ENCODE measurements at places on chromosomes 5 and 9.

- no peak for DNase-seq
Measured at GRCh38 chr5:176534640-176535039, 2.6 kb downstream of the RNF44 start.

GRCh38 chr9:36898431-36899020, 135.5 kb downstream of the PAX5 start:
- DNase-seq: no peak

GRCh38 chr5:139763930-139764791, 31.4 kb upstream of the PSD2 start:
- DNase-seq: peak; percentile 23

- DNase-seq: no peak
Measured at GRCh38 chr5:39816866-39817265, 392.1 kb upstream of the DAB2 start.

DNA sequence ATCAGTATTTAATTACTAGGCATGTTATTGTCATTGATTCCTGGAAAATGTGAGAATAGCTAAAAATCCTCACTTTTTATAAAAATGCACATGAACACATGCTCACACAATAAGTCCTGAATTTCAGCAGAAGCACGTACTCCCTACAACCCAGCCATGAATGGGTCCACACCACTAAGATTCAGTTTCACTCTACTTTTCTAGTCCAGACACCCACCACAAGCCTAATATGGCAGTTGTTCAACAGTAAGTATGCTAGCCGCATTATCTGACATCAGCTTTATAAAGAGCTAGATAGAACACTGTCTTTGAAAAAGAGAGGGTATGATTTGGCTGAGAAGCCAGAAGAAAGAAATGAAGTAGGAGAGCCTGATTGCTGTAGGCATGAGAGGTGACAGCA, 639.3 kb downstream of the BRINP1 start:
- DNase-seq: no peak

GRCh38 chr5:16306812-16307211, 127.2 kb upstream of the MARCHF11 start:
- no peak for DNase-seq

- DNase-seq: no peak
Measured at GRCh38 chr9:127909839-127910273, 7.0 kb downstream of the ST6GALNAC4 start.

- no peak for DNase-seq
Measured at GRCh38 chr9:137666955-137667670, 48.3 kb downstream of the EHMT1 start.

DNA sequence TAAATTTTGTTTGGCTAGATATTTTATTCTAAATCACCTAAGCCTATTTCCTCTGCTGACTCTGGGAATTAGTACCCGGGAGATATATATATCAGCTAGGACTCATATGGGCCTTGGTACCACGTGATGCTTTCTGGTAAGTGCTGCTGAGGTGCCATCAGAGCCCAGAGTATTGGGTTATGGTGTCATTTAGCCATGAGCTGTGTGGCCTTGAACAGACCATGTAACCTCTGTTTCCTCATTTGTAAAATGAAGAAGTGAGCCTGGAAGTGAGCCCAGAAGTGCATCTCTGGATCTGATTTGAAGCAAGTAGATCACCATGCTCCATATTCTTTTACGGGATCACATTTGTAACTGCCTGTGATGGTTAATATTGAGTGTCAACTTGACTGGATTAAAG, 126.1 kb downstream of the GPBP1 start:
- DNase-seq: no peak

DNA sequence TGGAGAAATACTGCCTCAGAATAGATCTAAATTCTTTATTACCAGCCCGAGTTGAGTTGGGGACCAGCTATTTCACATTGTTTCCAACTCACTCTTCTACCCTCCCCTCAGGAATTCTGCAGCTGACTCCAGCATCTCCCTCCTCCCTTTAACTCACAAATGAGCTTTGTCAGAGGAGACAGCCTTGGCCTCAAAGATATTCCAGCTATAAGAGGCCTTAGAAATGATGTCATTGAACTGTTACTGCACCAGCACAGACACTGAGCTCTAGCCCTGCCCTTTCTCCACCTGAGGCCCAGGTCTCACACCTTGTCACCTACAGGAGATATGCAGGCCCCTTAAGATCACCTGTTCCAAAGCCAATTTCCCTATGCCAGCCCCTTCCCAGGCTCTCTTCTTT, 78.4 kb upstream of the ATP10B start:
- no peak for DNase-seq

GRCh38 chr9:103037508-103038477, 42.7 kb downstream of the CYLC2 start:
- DNase-seq: peak; percentile 59

DNA sequence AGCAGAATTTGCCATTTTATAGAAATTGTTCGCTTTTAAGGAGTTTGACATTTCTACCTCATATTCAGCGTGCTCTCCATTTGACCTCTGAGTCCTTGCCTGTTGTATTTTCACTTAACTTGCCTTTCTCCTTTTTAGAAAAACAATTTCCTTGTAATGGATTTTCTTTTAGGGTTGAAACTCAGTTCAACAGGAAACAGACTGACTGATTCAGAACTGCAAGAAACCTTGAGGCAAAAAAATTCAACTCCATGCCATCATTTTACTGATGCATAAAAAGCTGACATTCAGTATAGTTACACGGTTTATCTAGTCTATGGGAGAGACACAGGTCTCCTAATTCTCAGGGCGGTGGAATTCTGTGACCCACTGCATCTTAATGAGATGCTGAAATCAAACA, 59.8 kb downstream of the MRPS30 start:
- no peak for DNase-seq

- peak; percentile 72 for DNase-seq
Measured at GRCh38 chr9:78559449-78559885, 262.5 kb downstream of the PSAT1 start.

DNA sequence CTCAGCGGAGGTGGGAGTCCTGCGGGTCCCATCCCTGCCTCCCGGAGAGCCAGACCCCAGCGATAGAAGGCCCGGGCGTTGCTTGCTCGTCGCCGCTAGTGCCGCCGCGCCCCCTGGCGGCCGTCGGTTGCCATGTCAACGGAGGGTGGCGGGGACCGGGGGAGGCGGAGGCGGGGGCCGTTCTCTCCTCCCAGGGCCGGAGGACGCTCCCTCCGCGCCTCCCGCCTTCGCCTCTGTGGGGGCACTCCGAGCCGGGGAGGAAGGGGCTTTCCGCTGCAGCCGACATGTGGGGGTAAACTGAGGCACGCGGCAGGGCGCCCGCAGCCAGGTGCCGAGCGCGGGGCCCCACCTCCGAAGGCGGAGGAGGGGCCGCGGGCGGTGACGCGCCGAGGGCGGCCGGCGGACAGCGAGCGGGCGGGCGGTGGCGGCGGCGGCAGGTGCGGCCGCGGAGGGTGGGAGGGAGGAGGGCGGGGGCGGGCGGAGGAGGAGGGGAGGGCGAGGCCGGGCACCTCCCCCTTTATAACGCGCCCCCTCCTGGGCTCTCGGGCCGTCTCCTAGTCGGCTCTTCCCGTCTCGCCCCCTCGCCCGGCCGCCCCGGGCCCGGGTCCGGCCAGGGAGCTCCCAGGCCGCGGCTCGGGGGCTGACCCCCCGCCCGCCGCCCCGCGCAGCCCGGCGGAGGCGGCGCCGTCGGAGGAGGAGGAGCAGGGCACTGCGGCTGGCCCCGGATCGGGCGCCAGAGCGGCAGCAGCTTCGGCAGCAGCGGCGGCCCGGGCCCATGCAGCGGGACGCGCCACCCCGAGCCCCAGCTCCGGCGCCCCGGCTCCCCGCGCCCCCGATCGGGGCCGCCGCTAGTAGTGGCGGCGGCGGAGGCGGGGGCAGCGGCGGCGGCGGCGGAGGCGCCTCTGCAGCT, 556 bp upstream of the CDK9 start:
- peak; percentile 84 for DNase-seq

DNA sequence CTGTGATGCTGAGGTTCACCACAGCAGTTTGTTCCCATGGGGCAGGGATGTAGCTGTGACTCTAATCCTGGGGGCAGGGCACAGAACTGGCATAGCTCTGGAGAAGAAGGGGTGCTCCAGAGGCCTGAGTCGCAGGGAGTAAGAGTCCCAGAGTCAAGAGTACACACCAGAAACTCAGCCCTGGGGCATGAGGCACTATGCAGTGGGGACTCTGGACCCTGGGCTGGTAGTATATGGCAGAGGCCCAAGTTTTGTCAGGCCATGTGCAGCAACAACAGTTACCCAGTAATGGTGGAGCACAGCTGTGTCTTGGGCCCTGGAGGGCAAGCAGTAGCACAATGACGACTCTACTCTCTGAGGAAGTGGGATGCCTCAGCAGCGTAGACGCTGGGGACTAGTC, 42.9 kb downstream of the TMEM38B start:
- DNase-seq: no peak

- DNase-seq: no peak
Measured at GRCh38 chr9:111839387-111839786, 44.6 kb upstream of the SHOC1 start.

GRCh38 chr9:130523921-130524320, 55.5 kb upstream of the FUBP3 start:
- DNase-seq: no peak

GRCh38 chr5:106755789-106756188, 914.9 kb downstream of the EFNA5 start:
- DNase-seq: no peak

DNA sequence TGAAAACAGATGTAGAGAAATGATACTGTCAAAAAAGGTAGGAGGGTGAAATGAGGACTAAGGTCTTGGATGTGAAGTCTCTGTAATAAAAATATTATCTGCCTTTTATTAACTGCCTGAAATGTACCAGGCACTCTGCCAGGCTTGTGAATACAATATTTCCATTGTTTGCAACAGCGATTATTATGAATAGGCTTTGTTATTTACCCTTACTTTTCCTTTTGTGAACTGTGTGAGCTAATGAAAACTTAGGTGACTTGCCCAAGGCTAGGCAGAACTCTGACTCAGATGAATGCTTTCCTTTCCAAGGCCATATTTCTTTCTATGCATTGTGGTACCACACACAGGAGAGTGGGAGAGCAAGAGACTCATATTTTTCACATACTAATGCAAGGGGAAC, 204.1 kb downstream of the CDH12 start:
- no peak for DNase-seq

DNA sequence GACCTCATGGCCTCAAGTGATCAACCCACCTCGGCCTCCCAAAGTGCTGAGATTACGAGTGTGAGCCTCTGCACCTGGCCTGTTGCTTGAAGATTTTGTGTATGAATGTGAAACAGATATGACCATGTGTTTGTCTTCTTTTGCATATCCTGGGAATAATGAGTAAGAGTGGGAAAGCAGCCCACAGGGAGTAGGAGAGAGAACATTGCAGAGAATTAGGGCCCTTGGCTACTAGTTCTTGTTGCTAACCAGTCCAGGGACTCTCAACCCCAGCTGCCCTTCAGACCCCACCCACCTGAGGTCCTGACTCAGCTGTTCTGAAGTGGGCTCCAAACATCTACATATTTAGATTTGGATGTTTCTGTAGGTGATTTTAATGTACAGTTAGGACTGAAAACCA, 125.5 kb downstream of the MTX3 start:
- DNase-seq: no peak

DNA sequence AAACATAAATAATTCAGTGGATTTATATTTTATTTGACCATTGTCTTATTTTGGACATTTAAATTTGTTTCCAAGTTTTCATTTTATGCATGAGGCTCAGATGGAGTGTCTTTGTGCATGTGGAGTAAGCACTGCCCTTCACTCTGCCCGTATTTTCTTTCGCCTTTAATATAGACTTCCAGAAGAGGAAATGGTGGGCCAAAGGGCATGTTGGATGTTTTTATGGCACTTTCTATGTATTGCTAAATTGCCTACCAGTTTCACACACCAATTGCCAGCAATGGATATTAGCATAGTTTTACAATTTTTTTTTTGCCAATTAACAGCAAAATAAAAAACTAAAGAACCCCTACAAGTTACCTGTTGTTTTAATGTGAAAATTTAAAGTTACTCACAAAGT, 38.4 kb downstream of the ZSWIM6 start:
- DNase-seq: no peak

DNA sequence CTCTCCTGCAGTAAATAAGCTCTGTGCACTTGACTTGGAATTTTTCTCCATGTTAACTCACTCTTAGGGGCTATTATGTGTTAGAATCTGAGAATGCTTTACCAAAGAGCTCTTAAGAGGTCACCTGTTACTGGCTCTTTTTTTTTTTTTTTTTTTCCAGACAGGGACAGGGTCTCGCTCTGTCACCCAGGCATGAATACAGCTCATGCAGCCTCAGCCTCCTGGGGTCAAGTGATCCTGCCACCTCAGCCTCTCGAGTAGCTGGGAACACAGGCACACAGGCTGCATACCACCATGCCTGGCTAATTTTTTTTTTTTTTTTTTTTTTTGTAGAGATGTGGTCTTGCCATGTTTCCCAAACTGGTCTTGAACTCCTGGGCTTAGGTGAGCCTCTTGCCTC, 22.1 kb downstream of the HMGXB3 start:
- DNase-seq: no peak

DNA sequence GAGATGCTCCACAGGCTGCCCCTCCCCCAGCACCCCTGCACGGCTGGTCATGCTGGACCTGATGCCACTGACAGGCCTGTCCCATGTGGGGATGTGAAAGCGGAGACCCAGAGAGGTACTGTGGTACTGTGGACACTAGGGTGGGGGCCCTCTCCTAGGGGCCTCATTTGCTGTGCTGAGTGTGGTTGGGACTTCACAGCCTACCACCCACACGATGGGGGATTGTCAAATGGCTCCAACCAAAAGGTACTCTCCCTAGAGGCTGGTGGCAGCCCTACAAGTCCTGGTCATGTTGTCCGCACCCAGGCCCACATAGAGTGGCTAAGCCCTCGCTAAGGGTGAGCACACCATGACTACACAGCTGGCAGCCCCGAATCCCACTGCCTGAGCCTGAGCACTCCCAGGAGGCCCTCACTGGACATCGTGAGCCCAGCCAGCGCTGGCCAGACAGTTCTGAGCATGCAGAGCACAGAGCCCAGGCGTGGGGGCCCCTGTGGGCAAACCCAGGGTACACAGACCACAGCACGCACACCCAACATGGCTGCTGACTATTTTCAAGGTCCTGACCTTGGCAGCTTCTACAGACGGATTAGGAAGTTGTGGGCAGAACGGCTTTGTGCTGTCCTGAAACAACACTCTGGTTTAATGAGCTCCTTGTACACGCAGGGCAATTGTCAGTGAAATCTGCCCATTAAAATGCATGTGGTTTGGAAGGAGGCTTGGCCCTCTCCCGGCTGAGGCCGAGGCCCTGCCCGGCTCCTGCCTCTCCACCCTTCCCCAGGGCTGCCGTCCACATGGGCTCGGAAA, 214.1 kb downstream of the HSPA4 start:
- DNase-seq: peak; percentile 31

DNA sequence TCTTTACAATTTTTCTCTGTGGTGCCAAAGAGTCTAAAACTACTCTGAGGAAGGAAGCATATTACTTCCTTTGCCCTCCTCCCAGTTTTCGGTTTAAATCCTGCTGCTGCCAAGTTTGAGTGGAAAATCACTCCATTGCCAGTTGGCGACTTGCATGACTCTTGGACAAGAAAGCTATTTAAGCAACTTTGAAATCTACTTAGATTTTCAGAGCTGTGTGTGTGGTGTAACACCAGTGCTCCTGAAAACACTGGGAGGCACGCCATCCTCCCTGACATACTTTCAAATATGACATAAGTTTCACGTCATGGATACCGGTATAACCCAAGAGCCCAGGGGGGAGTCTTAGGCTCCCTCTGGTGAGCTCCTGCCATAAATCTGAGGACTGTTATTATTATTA, 83.5 kb upstream of the RIOK2 start:
- DNase-seq: no peak

Measured in astrocyte of the spinal cord (primary cell).